ENCODE measurements at places on chromosomes 2 and 18. TPM values are rescaled to one million over a fixed set of nuclear protein-coding genes. Genes with fewer than 3 reads are reported as not detected.

FAM237A gene
- not detected for total RNA-seq

HRH4 gene
- under 0.01 TPM for total RNA-seq

CGREF1 gene
- total RNA-seq, result 14.3 TPM

REG3A gene
- total RNA-seq, result not detected

CFC1 gene
- not detected for total RNA-seq

CLASP1 gene
- total RNA-seq, result 40.1 TPM

MROH2A gene
- total RNA-seq, result not detected

SOWAHC gene
- 21.9 TPM for total RNA-seq

DSEL gene
- total RNA-seq, result 119 TPM

STAMBP gene
- 23.3 TPM for total RNA-seq

NEB gene
- 0.20 TPM for total RNA-seq

AKAIN1 gene
- total RNA-seq, result not detected

SLC5A7 gene
- not detected for total RNA-seq

CAPN14 gene
- total RNA-seq, result under 0.01 TPM

POMC gene
- 0.73 TPM for total RNA-seq

ANKRD62 gene
- total RNA-seq, result not detected

IL36A gene
- total RNA-seq, result not detected

GATA6 gene
- 1.5 TPM for total RNA-seq

GAL3ST2 gene
- not detected for total RNA-seq

SERPINB3 gene
- total RNA-seq, result not detected

CRYGD gene
- not detected for total RNA-seq

DIPK1C gene
- not detected for total RNA-seq

C2orf15 gene
- total RNA-seq, result not detected

BCL2 gene
- 5.3 TPM for total RNA-seq

SAG gene
- not detected for total RNA-seq

NR4A2 gene
- 0.39 TPM for total RNA-seq
